NCI-H1105 treated with DMSO at 0.1 percent for 48 hours (cell line): ENCODE measurements at places on chromosomes 2 and 18.

DNA sequence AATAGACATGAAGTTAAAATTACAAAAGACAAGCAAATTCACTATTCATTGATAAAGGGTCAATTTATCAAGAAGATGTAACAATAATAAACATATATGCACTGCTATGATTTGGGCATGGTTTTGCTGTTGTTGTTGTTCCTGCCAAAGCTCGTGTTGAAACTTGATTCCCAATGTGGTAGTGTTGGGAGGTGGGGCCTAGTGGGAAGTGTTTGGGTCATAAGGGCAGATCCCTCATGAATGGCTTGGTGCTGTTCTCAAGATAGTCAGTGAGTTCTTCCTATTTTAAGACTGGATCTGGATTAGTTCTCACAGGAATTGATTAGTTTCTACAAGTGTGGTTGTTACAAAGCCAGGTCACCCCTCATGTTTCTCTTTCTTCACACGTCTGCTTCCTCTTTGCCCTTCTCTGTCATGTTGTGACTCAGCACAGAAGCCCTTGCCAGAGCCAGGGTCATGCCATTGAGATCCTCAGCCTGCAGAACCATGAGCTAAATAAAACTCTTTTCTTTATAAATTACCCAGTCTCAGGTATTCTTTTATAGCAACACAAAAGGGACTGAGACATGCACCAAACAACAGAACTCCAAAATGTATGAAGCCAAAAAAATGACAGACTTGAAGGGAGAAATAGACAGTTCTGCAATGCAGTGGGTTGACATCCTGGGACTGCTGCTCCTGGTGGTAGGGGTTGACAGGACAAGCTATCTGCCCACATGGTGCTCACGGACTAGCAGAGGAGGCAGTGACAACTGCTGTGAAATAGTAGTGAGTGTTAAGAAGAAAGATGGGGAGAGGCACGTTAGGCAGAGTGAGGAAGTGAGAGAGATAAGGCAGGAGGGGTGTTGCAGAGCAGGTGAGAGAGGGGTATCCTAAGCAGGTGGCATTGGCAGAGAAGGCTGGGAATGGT lies 18.6 kb upstream of the SKA1 start:
- DNase-seq, result no peak

DNA sequence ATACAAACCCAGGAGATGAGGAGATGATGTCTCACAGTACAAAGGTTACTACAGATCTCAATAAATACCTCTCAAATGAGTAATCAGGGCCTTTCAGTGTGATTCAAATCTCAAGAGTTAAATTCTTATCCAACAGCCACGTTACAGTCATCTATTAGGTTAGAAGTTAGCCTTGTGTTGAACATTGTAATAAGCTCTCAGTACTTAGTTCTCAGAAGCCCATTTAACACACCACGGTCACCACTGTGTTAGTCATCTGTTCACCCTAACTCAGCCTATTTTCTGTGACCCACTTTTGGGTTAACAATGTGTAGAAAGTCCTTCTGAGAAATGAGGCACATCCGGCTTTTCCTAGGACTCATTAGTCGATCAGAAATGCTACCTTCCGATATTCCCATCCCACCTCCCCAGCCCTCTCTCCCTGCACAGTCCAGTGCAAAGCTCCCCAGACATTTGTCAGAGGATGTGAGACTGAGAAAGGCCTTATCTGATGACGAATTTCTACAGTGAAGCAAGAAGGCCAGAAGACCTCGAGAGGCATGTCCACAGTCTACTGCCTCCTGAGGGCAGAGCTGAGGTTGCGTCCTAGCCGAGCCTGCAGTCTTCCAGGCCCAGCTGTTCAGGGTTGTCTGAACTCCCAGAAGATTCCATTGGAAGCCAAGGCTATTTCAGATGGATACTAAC lies 92.6 kb downstream of the ACTR2 start:
- no peak for DNase-seq

DNA sequence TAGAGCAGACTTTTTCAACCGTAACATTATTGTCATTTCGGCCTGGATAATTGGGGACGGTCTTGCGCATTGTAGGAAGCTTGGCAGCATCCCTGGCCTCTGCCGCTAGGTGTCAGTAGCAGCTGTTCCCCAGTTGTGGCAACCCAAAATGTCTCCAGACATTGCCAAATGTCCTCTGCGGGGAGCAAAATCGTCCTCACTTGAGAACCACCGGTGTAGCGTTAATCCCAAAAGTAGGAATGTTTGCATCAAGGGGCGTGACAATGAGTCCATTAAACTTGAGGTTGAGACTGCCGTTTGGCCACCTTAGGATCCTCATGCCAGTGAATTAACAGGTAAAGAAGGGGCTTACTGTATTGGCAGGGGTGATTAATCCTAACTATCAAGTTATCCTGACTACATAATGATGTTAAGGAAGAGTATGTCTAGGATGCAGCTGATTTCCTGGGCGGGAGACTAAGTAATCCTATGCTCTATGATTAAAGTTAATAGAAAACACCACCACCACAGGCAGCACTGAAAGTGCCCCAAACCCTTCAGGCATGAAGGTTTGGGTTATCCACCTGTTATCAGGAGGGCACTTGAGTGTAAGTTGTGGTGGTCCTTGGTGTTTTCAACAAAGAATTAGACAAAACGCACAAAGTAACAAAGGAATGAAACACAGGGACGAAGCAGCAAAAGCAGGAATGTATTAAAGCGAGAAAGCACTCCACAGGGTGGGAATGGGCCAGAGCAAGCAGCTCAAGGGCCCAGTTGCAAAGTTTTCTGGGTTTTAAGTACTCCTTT lies 4.9 kb upstream of the ZC3H8 start:
- DNase-seq, result no peak

- no peak for DNase-seq
Measured at GRCh38 chr2:142557391-142557790, 320.1 kb upstream of the KYNU start.

- DNase-seq, result no peak
Measured at GRCh38 chr2:157246765-157247407, 10.6 kb upstream of the GALNT5 start.

GRCh38 chr2:15472133-15472532 lies 89.0 kb downstream of the NBAS start:
- DNase-seq, result no peak

DNA sequence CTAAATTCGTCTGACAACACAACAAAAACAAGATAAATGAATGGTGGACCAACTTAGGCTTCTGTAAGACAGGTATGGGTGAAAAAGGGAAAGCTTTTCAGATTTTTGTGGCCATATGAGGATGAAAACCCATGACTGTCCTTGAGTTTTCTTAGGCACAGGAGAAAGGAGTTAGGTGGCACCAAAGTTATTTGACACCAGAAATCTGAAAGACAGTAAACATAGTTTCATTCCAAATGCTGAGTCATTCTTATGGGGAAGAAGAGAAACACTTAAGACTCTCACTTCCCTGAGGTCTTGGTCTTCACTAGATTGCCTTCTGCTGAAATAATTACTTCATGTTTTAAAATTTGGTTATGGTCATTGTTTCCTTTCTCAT lies 5.2 kb upstream of the GPD2 start:
- no peak for DNase-seq

DNA sequence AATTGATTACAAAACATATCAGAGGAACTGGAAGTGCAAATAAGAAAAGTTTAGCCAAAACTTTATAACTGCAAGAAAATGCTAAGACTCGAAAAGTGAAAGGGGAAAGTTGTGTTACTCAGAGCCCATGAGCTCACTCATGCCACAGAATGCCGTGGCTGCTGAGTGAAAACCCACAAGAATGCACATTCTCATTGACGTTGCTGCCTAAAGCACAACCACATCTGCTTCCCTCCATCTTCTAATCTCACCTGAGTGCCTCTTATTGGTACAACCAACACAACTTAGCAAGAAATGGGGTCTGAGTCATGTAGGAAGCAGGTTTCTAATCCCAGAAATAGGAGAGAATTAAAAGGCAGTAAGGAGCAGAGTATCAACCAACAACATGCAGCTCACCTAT lies 259.7 kb downstream of the LNPK start:
- DNase-seq, result no peak

- no peak for DNase-seq
Measured at GRCh38 chr2:109453371-109453995, 160.3 kb downstream of the SEPTIN10 start.

GRCh38 chr2:10773821-10774341 lies 38.7 kb downstream of the PDIA6 start:
- DNase-seq, result no peak

- no peak for DNase-seq
Measured at GRCh38 chr18:73715210-73715670, 432.4 kb downstream of the FBXO15 start.

DNA sequence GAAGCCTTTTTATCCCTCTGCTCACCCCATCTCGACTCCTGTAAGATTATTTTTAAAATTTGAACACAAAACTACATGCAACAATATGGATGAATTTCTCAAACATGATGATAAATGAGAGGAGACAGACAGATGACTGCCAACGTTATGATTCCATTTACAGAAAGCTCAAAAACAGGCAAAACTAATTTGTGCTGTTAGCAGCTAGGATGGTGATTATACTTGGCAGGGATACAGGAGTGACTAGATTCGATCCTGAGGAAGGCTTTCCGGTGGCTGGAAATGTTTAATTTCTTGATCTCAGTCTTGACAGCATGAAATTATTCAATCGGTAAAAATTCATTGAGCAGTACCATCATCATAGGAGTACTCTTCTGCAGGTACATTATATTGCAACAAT lies 163.4 kb upstream of the SH3BP4 start:
- no peak for DNase-seq

- no peak for DNase-seq
Measured at GRCh38 chr2:224077773-224078507, 38.9 kb upstream of the SERPINE2 start.

- no peak for DNase-seq
Measured at GRCh38 chr2:10494351-10495066, 46.4 kb upstream of the ODC1 start.

DNA sequence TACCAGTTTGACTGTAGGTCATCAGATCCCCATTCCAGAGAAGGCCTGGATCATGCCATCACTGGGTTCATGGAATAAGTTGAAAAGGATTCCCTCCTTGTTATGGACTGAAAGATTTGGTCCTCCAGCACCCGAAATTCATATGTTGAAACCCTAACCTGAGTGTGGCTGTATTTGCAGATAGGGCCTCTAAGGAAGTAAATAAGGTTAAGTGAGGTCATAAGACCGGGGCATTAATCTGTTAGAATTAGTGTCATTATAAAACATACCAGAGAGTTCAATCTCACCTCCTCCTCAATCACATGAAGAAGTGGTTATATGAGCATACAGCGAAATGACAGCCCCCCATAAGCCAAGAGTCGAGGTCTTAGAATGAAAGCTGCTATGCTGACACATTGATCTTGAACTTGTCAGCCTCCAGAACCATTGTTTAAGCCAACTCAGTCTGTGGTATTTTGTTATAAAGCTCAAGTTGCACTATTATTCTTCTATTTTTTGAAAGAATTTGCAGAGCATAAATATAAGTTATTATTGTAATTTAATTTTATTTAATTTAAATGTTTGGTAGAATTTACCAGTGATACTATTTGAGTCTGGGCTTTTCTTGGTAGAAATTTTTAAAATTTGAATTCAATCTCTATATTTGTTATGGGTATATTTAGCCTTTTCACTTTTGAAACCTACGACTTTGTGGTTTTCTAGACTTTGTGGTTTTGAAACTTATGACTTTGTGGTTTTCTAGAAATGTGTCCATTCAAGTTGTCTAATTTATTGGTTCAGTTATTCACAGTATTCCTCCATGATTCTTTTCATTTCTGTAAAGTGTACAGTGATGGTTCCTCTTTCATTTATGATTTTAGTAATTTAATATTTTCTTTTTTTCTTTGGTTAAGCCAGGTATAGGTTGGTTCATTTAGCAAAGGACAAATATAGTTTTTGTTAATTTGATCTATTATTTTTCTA lies 1206.7 kb upstream of the CDH2 start:
- DNase-seq, result no peak

- DNase-seq, result no peak
Measured at GRCh38 chr2:218748741-218749441, 33.1 kb upstream of the CYP27A1 start.

DNA sequence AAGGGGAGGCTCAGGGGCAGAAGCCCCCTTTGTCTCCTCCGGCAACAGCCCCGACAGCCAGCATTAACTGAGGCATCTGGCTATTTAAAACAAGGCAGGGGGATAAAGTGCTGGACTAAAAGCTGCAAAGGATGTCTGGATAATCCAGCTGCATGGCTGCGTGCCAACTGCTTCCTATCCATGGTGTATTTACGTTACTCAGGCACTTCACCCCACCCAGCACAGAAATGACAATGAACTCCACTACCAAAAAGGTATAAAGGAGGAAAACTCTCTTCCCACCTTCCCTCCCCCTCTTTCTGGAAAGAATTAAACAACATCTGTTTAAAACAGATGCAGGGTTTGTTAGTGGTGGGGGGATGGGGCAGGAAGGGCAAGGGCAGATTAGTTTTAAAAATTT lies 82.5 kb downstream of the SPRED2 start:
- peak; percentile 80 for DNase-seq

DNA sequence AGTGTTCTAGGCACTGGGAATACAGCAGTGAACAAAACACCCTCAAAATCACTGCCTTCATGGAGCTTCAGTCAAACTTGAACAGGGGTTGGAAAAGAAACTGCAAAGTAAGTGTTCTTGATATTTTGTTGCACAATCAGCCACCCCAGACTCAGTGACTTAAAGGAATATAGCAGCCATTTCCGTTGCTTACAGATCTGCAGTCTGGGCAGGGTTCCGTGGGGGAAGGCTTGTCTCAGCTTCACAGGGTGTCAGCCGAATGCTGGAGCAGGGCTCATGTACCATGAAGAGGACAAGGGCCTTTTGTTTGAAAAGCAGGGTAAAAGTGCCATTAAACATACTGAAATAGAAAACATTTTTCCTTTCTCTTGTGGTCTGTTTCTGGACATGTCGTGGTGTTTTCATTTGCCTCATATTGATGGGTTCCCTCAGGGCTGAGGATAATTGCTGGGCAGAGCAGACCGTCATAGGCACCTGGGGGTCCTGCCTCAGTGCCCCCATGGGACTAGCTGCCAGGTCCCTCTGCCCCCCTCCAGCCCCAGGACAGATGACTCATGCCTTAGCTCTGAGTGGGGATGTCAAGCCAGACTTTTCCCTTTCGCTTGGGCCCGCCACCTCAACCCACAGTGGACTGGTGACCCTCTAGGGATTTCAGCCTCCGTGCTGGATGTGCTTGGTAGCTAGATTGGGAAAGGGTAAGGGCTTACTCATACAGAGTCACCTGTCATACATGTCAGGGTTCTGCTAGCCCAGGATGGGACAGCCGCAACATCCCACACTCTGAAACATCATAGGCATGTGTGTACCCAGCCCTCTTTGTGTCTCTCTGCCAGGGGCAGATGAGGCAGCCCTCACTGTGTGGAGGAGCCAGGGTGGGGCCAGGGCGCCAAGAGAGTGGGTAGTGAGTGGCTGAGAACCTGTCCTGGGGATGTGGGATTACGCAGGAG lies 96.5 kb downstream of the PTPRM start:
- no peak for DNase-seq

DNA sequence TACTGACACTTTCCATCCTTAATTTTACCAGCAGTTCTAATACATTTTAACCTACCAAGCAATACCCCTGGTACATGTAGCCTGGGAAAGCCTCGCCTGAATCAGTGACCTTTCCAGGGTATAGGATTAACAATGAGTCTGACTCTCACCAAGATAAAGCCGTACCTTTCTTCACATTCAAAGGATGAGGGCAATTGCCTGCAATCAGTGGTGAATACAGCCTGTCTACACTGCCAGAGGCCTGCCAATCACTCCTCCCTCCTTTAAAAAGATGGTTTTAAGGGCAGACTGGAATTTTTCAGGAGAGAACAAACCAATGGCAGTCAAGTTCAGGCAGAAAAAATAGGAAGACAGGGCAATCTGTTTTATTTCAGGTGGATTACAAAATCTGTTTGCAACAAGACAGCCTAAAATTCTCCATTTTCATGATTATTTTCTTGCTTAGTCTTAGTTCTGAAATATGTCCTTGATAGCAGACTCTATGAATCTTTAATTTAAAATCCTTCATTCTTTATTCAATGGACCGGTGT lies 4.8 kb downstream of the EPHA4 start:
- DNase-seq, result no peak
